ENCODE measurements at places on chromosomes 13 and 19.
A peak's percentile ranks its signal among the peaks of the same experiment; 100 is the strongest.

DNA sequence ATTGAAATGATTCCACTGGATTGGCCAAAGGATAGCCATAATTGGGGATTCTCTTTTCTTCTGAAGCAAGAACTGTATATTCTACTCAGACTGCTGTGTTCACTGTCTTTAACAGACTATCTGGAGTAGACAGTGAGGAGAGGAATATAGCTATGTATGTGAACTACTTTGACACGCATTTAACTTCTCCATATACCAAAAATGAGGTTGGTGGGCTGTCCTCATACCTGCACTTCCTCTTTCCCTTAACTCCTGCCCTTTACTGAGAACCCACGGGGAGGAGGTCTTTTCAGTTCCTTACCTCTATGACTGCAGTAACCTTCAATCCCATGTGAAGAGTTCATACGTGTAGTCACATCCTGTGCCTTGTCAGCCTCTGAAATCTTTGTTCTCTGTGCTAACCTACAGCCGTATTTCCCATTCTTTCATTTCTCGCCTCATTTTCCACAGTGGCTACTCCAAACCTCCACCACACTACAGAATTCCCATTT lies 305.8 kb downstream of the MTUS2 start:
- no peak for DNase-seq

GRCh38 chr13:34926508-34926907 lies 15.6 kb upstream of the NBEA start:
- no peak for DNase-seq

GRCh38 chr13:36552334-36552733 lies 120.0 kb downstream of the CCNA1 start:
- no peak for DNase-seq

DNA sequence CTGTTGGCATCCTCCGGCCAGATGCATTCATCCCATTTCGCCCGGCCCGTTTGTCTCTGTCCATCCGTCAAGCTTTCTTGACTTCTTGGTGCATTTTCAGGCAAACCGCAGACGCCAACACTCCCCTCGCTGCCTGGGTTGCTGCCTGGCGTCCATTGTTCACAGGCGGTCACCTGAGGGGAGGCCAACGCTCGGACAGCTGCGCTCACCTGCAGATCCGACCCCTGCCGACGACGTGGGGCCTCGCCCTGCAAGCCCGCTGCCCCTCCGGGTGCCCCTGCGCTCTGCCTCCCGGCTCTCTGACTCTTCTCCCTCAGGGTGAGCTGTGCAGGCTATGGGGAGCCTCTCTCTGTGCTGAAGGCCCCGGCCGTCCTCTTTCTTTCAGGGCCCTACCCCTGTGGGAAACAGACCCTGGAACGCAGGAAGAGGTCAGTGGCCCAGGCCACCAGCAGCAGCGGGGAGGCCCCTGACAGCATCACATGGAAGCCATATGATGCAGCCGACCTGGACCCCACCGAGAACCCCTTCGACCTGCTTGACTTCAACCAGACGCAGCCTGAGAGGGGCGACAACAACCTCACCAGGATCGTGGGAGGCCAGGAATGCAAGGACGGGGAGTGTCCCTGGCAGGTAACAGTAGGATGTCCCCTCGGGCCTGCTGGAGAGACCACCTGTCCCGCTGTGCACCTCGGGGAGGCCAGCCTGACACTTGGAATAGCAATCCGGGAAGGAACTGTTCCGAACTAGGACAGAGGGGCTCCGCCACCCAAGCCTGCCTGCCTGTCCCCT lies 14.8 kb upstream of the PROZ start:
- DNase-seq, result no peak

DNA sequence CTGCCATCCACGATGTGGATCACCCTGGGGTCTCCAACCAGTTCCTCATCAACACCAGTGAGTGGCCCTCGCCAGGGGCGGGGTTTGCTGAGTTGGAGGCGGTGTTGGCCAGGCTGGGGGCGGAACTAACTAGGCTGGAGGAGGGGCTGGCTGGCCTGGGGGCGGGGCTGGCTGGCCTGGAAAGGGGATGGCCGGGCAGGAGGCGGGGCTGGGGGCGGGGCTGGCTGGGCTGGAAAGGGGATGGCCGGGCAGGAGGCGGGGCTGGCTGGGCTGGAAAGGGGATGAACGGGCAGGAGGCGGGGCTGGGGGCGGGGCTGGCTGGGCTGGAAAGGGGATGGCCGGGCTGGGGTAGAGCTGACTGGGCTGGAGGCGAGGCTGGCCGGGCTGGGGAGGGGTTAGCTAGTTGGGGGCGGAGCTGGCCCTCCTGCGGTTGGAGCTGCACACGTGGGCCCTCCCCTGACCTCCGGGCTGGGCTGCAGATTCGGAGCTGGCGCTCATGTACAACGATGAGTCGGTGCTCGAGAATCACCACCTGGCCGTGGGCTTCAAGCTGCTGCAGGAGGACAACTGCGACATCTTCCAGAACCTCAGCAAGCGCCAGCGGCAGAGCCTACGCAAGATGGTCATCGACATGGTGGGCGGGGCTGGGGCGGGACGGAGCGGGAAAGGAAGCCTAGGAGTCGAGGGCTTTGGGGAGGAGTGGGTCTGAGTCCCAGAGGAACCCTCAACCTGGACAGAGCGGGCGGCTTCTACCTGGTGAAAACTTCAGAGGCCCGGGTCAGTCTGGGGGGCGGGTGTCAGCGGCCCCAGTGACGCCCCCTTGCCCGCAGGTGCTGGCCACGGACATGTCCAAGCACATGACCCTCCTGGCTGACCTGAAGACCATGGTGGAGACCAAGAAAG lies 41.0 kb downstream of the PDE4A start:
- peak; percentile 93 for DNase-seq
